Caco-2 (cell line): ENCODE measurements at places on chromosomes 5 and 9. TPM values are rescaled to one million over a fixed set of nuclear protein-coding genes. Genes with fewer than 3 reads are reported as not detected.

The BRINP1 gene
- total RNA-seq = not detected in 2 replicates

The UBTD2 gene
- 32.4 and 33.2 TPM in 2 replicates for total RNA-seq

The PTPN3 gene
- total RNA-seq = 12.1 and 12.4 TPM in 2 replicates

The KIAA0825 gene
- total RNA-seq = 0.26 and 0.50 TPM in 2 replicates

The NTNG2 gene
- not detected in 2 replicates for total RNA-seq
